GM20000 (cell line): ENCODE measurements at places on chromosomes 5 and 9.

- no peak for DNase-seq
Measured at GRCh38 chr9:79809931-79810330, 238.2 kb downstream of the TLE4 start.

DNA sequence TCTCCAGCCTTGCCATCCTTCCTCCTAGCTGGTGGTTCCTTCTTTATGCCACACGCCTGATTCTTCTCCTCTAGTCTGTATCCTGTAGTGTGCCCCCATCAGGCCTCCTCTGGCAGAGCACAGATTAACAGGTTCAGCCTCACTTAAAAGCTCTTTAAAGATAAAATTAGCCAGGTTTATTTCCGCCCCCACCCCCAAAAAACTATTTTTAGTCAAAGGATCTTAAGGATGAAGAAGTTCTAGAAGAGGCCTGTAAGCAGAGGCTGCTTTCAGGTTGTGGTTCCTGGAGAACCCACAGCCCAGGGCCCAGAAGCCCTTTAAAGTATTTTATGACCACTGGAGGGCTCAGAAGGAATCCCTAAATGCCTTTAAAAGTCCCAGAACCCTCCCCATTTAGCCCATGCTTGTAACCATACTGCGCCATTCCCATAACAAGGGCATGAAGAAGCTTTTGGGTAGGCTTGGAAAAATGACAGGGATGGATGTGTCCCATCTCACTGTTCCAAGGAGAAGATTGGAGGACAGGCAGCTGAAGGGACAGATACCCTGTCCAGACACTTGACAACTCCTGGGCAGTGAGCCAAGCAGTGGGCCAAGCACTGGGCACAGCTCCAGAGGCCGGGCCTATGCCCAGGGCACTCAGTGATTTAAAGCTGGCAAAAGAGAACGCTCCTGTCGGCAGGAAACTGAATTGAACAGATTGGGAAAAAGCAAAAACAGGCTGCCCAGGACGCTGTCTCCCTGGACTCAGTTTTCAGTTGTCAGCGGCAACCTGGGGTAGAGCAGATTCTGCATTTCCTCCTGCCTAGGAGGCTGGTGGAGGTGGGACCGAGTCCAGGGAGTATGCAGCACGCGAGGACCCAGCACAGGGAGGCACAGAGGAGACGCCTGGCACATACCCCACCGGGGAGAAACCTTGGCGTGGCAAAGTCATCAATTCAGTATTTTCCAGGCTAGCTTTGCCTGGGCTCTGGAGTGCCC is 106.3 kb upstream of the SSBP2 start:
- peak; percentile 32 for DNase-seq

- DNase-seq = no peak
Measured at GRCh38 chr5:84384604-84385575, at the start of gene EDIL3. TSS of gene EDIL3 (minus strand) at chr5:84384880. CDS start at chr5:84384374, 506 bp downstream.

DNA sequence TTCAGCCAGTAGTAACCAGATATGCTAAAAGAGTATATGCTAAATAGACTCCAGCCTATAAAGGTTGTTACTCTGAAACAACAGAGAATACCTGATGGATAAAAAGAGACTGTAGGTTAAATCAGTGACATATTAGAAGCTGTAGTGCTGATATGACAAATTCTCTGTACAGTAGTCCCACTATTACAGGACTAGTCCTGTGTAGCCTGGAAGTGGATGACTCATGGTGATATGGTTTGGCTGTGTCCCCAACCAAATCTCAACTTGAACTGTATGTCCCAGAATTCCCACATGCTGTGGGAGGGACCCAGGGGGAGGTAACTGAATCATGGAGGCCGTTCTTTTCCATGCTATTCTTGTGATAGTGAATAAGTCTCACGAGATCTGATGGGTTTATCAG is 276.2 kb upstream of the POU5F2 start:
- no peak for DNase-seq

DNA sequence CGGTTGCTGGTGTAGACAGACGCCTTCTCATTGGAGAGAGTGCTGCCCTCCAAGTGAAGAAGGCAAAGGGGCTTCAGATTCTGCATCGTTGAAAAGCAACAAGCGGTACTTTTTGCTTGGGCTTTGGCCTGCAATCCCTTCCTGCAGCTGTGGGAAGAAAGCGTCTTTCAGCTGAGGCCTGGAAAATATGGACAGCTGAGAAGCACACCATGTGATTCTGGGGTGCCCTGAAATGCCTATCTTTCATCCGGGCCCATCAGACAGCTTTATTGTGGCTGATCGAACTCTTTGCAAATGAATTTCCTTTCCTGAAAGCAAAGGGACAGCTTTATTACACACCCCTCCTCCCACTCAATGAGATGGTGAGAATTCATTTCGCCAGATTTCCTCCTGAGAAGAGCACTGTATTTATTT is 74.0 kb downstream of the NSG2 start:
- no peak for DNase-seq

DNA sequence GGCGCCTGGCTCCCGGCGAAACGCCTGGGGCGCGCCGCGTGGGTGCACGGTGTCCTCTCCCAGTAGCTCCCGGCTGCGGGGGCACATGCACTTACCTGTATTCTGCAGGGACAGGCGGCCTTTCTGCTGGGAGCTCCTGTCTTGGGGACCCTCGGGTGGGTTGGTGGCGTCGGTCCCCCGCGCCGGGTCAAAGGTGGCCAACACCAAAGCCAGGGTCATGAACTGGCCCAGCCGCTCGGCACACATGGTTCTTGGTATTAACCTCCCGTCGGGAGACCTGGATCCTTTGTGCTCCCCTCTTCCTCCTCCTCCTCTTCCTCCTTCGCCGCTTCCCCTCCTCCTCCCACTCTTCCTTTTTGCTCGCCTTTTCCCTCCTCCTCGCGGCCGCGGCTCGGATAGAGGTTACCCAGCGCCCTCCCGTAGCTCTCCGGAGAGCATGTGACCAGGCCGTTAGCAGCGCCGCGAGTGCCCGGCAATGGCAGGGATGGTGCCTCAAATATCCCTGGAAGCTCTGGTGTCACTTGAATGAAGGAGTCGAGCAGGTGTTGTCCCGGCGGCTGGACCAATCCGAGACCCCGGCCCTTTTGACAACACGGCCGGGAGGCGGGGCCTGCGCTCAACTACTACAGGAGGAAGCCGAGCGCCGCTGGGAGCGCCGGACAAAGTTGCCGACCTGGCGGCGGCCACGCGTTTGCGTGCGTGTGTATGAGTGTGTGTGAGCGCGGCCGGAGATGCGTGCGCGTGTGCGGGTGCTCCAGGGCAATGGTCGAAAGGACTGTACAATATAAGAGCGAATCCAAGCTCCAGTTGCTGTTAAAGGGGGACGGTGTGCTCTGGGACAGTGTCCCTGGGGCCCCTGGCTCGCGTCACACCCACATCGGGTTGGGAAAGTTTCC is at the start of gene STC2:
Gene STC2, minus strand, starts transcription at position 467 of the 896 bp plus-strand sequence. Its CDS starts 221 bp downstream, at position 246.
- peak; percentile 94 for DNase-seq

GRCh38 chr5:64532212-64532611 is 26.4 kb downstream of the RGS7BP start:
- DNase-seq = no peak

DNA sequence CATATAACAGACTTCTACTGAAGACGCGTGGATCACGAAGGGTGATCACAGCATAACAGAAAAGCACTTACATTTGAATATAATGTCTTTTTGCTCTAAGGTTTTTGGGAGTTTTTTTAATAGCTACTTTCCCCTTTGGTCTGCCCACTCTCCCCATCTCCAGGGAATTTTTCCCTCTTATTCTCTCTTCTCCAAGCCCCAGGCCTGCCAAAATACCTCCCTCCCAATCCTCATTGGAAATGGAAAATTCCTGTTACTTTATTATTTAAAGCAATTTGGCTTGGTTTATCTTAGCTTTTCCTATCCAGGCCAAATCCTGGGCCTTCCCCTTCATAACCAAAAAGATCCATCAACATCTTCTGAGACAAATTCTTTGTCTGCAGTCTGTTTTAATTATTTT is 22.3 kb upstream of the SSBP2 start:
- no peak for DNase-seq

DNA sequence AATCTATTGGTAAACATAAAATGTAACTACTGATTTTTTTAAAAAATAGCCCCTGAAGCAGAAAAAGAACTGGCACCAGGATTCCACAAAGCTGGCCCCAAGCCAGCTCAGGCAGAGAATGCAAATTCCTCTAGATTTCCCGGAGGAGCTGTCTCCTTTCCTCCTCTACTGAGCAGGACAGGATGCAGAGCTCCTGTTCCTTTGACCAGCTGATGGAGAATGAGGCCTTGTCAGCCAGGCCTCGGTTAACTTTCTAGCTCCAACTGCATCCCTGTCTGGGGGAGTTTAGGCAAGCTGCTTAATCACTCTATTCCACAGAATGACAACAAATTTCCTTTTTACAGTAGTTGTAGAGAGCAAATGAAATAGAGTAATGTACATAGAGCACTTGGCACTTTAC is 155.5 kb downstream of the GNAQ start:
- no peak for DNase-seq

- no peak for DNase-seq
Measured at GRCh38 chr5:105529851-105530250, 1967.3 kb upstream of the NUDT12 start.

- DNase-seq = no peak
Measured at GRCh38 chr9:17742067-17742466, 163.2 kb downstream of the SH3GL2 start.

- DNase-seq = no peak
Measured at GRCh38 chr9:71202931-71203330, 81.5 kb upstream of the TRPM3 start.

- no peak for DNase-seq
Measured at GRCh38 chr9:96236854-96237550, 65.0 kb downstream of the HSD17B3 start.

DNA sequence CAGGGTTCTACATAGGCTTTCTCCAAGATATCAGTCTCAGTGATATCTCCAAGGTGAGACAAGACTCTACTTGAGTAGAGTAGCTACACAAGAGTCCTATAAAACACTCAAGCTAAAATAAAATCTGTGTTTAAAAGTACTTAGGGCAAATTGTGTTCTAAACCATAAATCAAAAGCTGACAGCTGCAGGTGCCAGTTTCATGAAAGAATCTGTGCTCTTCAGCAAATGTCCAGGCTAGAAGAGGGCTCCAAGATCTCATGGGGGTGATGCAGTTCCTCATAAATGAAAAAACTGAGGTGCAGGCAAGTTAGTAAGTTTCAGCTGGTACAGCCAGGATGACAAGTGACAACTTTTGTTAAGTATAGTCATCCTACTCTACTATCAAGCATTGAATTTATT is 142.8 kb upstream of the TNPO1 start:
- DNase-seq = no peak

DNA sequence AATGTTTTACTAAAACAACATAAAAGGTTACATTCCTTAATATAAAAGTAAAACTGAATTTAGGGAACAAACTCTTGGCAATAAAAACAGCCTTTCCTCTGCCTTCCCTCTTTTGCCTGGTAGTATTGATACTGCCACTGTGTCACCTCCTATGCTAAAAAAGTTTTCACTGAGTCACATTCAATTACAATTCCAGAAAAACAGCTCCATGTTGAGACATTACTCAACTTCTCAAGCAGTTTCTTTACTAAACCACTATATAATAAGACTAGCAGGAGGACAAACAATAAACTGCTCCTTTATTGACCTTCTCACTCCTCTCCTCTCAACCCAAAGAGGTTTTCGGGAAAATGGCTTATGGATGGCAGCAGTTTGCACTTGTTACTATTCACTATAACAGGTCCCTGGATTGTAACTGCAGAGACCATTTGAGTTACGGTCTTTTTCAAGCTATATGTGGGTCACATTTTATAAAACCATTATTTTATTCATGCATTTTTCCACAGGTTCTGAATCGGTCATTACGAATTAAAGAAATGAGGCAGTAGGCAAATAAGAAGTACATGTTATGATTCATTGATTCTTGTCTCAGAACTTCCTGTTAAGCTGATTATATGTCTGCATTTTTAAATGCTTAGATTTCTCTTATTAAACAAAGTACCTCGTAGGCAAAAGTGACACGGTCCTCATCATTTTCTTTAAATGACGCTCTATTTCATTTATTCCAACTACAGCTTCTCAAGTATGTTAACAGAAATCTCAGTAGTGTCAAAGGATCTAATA is 2.1 kb downstream of the ZDHHC21 start:
- DNase-seq = no peak

DNA sequence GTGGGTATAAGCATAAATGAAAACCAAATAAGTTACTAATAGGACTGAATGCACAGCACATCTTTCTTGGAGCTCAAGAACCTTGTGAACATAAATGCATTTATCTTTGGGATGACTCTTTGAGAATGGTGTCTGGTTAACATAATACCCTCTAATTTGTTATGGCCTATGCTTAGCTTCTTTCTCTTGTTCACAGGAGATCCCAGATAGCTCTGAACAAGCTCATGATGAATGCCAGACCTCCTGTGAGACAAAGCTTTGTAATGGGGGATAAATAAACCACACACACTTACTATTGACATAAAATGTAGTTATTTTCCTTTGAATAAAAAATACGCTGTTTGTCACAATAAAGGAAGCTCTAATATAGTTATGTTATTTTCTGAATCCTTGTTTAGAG is 111.5 kb downstream of the PSAT1 start:
- no peak for DNase-seq

DNA sequence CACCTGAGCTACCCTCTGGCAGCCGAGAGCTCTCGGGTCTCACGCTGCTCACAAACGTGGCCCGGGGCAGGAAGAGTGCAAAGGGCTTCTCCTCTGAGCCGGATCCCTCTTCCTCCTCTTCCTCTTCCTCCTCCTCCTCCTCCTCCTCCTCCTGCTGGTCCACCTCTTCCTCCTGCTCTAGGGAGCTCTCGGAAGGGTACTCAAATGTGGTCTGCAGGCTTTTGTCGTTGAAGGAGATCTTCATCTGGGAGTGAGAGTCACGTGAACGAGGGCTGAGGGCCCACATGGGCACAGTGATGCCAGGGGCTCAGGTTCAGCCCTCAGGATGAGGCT is 3.9 kb downstream of the SSNA1 start:
- DNase-seq = no peak

DNA sequence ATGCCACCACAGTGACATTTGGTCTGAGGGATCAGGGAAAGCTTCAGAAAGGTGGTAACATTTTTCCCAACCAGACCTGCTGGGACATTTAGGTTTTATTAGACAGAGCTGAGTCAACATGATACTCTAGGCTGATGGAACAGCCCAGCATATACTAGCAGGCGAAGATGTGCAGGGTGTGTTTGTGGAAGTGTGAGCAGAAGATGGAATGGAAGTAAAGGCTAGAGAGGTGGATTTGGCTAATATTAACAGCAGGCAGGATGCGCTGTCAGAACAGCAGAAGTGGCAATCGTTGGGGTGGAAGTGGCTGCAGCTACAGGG is 340.6 kb downstream of the ASTN2 start:
- DNase-seq = no peak

- DNase-seq = no peak
Measured at GRCh38 chr5:150653145-150653761, 7.8 kb upstream of the MYOZ3 start.

GRCh38 chr9:117245175-117245829 is 169.6 kb downstream of the ASTN2 start:
- no peak for DNase-seq
